Breast epithelium (tissue), 4 donors: ENCODE measurements at places on chromosomes 13 and 19.

GRCh38 chr13:113428469-113428865, 24.8 kb downstream of the ADPRHL1 start:
- no peak for DNase-seq
- H3K4me3 ChIP-seq: no peak overlapping the region
- no peaks in the 10 kb centered on the region for H3K4me1 ChIP-seq

- no peaks in the 10 kb centered on the region for H3K36me3 ChIP-seq
- H3K4me3 ChIP-seq: no peak overlapping the region
- DNase-seq: no peak
- no peaks in the 10 kb centered on the region for H3K27me3 ChIP-seq
Measured at GRCh38 chr19:48239120-48239519, 16.6 kb downstream of the CARD8 start.

- peak; percentile 24 for DNase-seq
- no peaks in the 10 kb centered on the region for H3K4me1 ChIP-seq
- no peaks in the 10 kb centered on the region for H3K36me3 ChIP-seq
- no peak overlapping the region for H3K4me3 ChIP-seq
- no peaks in the 10 kb centered on the region for H3K27me3 ChIP-seq
Measured at GRCh38 chr13:51958217-51958547, 53.1 kb downstream of the ATP7B start.

- H3K27me3 ChIP-seq: peaks cover 18% of the 10 kb centered on the region
- H3K27ac ChIP-seq: no peak overlapping the region
- H3K4me1 ChIP-seq: no peaks in the 10 kb centered on the region
- H3K4me3 ChIP-seq: no peak overlapping the region
- H3K36me3 ChIP-seq: no peaks in the 10 kb centered on the region
Measured at GRCh38 chr19:54325194-54325621, 12.2 kb upstream of the LILRA5 start.

- no peak overlapping the region for H3K27ac ChIP-seq
- no peaks in the 10 kb centered on the region for H3K27me3 ChIP-seq
- no peak overlapping the region for H3K4me3 ChIP-seq
- H3K4me1 ChIP-seq: no peaks in the 10 kb centered on the region
- no peaks in the 10 kb centered on the region for H3K36me3 ChIP-seq
Measured at GRCh38 chr13:27012482-27013197, 159.0 kb downstream of the USP12 start.
